Karpas-422 (cell line): ENCODE measurements at places on chromosomes 11 and 22. TPM values are rescaled to one million over a fixed set of nuclear protein-coding genes. Genes with fewer than 3 reads are reported as not detected.
A peak's percentile ranks its signal among the peaks of the same experiment; 100 is the strongest.

UPK3A gene
- total RNA-seq: not detected in 2 replicates

ANKRD49 gene
- total RNA-seq: 60.8 and 112 TPM in 2 replicates

MAP4K2 gene
- 62.0 and 84.2 TPM in 2 replicates for total RNA-seq

CYP2R1 gene
- 19.6 and 36.9 TPM in 2 replicates for total RNA-seq

WNT7B gene
- total RNA-seq: not detected in 2 replicates

MFRP gene
- total RNA-seq: not detected in 2 replicates

TSPAN18 gene
- 0.90 and 1.8 TPM in 2 replicates for total RNA-seq

OR51E2 gene
- not detected in 2 replicates for total RNA-seq

PKP3 gene
- 0.76 TPM in 1 of 2 replicates, not detected in the other for total RNA-seq

ROBO4 gene
- total RNA-seq: not detected in 2 replicates

PLCB3 gene
- total RNA-seq: 5.7 and 12.7 TPM in 2 replicates

RCOR2 gene
- total RNA-seq: 2.1 and 2.4 TPM in 2 replicates

- no peak for DNase-seq
These were observed 5.3 kb downstream of the CPT1B start for GRCh38 chr22:50572965-50573364.

DNA sequence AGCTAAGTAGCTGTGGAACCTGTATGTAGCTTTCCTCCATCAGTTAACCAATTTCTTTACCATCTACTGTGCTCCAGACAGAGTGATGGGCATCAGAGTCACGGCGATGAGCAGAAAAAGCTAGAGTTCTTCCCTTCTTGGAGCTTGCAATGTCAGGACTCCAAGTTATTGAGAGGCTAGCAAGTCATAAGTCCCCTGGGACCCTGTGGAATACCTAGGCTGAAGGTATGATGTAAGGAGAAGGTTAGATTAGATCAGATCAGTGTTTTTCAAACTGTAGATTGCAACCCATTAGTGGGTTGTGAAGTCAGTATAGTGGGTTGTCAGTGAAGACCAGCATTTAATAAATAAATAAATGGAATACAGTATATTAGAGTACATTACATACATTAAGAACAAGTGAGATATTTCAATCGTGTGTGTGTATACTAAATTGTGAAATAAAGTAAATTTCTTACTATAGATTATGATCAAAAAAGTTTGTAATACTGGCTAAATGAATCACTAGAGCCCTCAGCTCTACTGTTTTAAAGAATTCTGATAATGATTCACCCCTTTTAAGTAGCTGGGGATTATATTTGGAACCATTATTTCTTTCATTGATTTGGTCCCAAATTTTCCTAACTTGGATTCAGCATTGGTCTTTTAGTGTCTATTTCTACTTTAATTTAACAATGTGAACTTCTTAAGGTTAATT lies 52.3 kb downstream of the RASSF10 start:
- DNase-seq: no peak

DNA sequence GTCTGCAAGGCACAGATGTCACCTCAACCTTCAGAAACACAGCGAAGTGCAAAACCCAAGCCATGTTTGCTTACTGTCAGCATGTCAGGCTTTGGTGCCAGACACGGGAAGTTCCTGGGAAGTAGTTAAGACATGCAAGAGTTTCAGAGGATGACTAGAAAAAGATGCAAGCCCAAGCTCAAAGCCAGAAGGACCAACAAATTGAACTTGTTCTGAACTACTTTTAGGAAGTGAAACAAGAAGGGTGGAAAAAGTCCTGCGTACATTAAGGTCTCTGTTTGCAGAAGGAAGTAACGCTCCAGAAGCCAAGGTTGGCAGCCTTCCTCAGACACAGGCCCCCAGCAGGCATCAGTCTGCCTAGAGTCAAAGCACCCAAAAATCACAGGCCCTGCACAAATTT lies 2.6 kb downstream of the AP1B1 start:
- DNase-seq: peak; percentile 95

- DNase-seq: peak; percentile 57
These were observed 19.3 kb upstream of the TMEM191C start for GRCh38 chr22:21447694-21448402.

- no peak for DNase-seq
These were observed 3.3 kb upstream of the PICALM start for GRCh38 chr11:86072211-86072610.

- peak; percentile 62 for DNase-seq
These were observed 12.2 kb upstream of the CYTH4 start for GRCh38 chr22:37269936-37270678.

DNA sequence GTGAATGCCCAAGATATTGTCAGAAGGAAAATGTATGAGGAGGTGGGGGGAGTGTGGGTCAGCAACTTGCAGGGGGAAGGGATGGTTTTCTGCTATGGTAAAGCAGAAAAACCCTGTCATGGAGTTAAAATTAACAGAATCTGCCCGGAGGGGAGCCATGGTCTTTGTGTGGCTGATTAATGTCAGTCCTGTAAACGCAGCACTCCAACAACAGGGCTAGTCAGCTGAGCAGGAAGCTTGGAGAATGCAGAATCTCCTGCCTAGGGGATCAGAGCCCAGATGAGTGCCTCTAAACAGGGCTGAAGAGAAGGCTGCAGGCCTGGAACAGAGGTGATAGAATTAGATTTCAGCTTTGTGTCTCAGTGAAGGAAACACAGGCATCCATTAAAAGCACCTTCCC lies 140.9 kb upstream of the MTNR1B start:
- DNase-seq: no peak

GRCh38 chr22:46514592-46515207 lies 22.7 kb downstream of the CELSR1 start:
- DNase-seq: no peak

- peak; percentile 74 for DNase-seq
These were observed 690 bp downstream of the CSNK1E start for GRCh38 chr22:38316364-38317121.

- no peak for DNase-seq
These were observed 580.0 kb downstream of the SOX6 start for GRCh38 chr11:15776366-15776765.

DNA sequence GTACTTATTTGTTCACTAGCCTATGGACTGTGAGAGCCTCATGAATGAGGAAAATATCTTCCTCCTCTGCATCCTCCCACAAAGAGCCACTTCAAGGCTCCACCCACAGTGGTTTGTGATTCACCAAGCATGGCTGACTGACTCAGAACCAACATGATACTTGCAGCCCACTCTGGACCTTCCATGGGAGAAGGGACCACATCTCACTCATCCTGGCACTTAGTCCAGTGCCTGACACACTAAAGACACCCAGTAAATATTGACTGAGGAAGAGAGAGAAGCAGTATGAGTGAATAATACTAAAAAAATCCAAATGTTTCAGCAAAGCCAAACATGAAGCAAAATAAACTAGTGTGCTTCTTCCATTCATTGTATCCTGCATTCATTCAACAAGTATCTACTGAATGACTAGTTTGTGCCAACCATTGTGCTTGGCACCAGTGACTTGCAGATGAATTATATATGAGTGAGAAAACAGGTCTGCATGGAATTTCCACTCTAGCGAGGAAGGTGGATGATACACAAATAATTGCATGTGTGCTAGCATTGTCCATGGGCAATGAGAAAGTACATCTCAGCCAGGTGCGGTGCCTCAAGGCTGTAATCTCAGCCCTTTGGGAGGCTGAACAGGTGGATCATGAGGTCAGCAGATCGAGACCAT lies 54.9 kb upstream of the BLID start:
- DNase-seq: no peak

GRCh38 chr11:67082071-67082791 lies 25.6 kb downstream of the RHOD start:
- no peak for DNase-seq

GRCh38 chr22:39959640-39960447 lies at the start of gene TMA7B:
TSS of gene TMA7B (plus strand) at chr22:39960397. CDS start at chr22:39964375, 3,978 bp downstream.
- DNase-seq: no peak

DNA sequence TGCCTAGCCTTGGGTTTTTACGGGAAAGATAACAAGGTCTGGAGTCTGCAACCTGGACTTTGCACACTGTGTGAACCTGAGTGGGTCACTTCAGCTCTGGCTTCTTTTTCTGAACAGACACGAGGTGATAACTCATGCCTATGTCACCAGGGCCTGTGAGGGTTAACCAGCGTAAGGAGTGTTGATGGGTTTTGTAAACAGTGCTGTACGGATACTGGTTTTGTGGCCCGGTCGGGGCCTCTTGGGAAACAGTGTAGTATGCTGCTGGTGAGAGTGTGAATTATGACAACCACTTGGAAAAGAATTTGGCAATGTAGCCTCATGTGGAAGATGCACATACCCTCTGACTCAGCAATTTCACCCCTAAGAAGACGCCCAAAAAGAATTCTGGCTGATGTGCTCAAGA lies 266.8 kb downstream of the MN1 start:
- no peak for DNase-seq

DNA sequence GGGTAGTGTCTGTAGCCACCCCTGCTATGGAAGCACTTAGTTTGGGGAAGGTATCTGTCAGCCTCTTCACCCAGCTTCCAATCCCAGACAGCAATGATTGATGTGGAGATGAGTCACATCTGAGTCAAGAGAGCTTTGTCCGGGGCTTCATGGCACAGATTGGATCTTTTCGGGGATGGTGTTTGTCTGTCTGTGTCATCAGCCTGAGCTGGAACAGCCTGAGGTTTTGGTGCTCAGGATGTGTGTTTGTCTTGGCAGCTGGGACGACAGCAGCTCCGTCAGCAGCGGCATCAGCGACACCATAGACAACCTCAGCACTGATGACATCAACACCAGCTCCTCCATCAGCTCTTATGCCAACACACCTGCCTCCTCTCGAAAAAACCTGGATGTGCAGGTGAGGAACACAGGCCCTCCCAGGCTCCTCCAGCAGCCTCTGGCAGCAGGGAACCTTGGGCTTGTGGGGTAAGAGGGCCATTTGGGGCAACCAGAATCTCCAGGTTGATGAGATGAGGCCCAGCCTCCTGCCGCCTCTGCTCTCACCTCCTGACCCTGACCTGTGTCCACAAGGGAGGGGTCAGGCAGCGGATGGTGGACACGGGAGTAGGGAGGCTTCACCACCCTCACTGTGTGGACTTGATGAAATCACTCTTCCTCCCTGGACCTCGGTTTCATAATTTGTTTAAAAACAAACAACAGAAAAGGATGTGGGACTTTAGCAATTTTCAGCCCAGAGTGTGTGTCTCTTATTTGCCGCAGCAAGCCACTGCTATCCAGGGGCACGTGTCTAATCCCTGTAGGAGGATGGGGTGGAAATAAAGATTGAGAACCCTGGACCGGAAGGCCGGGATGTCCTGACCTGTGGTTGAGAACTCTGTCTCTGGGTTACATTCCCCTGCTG lies 124.3 kb downstream of the DBX1 start:
- no peak for DNase-seq

- DNase-seq: no peak
These were observed 91.0 kb upstream of the SHISAL1 start for GRCh38 chr22:44403602-44404329.

GRCh38 chr11:6655020-6655789 lies 404 bp downstream of the DCHS1 start:
- DNase-seq: no peak

- peak; percentile 46 for DNase-seq
These were observed 14.2 kb downstream of the ZBTB44 start for GRCh38 chr11:130300567-130300966.

GRCh38 chr22:42742940-42743339 lies 22.3 kb upstream of the A4GALT start:
- DNase-seq: peak; percentile 54

DNA sequence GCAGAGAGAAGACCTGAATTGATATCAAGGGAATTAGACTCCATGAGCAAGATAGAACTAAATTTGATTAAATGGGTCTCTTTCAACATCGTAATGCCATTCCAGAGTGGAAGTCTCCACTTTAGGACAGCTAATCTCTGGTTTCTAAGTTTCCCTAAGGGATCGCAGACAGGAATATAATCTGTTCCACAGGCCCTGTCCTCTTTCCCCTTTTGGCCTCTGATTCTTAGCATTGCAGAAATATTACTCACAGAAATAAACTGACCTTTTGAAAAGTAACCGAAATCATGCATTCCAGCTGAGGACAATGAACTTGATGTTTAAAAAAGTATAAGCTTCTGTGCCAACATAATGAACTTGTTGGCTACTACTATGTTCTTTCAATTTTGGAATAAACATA lies 227.8 kb downstream of the ETS1 start:
- DNase-seq: no peak

GRCh38 chr11:2303627-2304505 lies 2.1 kb downstream of the TSPAN32 start:
- no peak for DNase-seq

GRCh38 chr22:35842519-35842913 lies 124.8 kb downstream of the APOL5 start:
- DNase-seq: no peak

DNA sequence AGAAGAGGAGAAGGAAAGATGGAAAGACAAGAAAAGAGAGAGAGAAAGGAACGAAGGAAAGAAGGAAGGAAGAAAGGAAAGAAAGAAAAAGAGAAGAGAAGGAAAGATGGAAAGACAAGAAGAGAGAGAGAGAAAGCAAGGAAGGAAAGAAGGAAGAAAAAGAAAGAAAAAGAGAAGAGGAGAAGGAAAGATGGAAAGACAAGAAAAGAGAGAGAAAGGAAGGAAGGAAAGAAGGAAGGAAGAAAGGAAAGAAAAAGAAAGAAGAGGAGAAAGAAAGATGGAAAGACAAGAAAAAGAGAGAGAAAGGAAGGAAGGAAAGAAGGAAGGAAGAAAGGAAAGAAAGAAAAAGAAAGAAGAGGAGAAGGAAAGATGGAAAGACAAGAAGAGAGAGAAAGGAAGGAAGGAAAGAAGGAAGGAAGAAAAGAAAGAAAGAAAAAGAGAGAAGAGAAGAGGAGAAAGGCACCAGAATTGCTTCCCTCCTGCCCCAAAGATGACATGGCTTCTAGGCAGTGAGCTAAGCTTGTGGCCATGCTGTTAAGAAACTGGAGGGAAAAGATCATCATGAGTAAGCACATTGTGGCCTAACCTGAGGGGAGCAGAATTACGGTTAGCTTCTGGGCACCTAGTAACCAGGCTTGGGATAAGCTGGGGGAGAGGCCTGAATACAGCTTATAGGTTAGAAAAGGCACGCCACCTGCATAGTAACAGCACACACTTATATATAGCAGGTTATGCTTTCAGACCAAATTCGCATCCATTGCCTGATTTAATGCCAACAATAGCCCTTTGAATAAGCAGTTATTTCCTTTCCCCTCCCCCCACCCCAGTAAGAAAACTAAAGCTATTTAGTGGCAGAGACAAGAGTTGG lies 2.3 kb upstream of the ST3GAL4 start:
- DNase-seq: peak; percentile 65

GRCh38 chr11:123578778-123579481 lies 75.5 kb downstream of the SCN3B start:
- DNase-seq: no peak

DNA sequence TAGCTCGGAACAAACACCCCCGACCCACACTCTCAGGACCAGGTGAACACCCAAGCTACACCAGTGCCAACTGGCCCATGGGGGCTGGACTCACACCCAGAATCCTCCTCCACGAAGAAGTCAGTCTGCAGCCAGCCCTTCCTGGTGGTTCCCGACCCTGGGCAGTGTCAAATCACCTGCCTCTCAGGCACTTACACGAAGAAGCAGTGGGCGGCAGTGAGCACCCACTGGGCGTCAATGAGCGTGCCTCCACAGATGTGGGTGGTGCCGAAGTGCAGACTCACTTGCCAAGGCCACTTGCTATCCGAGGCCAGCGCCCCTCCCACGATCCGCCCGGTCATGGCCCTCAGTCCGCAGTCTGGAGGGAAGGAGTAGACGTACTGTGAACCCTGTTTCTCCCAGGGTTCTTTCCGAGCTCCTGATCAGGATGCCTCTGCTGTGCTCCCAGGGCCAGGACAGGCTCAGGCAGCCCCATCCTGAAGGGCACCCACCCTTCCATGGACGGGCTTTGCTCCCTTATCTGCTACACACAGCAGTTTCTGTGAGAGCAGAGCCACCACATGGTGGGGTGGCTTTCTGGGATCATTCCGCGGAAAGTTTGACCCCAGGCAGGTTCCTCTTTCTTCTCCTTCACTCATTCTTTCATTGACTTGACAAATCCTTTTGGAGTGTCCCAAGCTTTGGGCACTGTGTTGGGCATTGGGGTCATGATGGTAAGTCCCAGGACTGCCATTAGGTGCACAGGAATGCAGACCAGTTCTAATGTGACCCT lies 19.4 kb downstream of the TMPRSS13 start:
- DNase-seq: no peak
